ENCODE measurements at places on chromosomes 6 and 20.

DNA sequence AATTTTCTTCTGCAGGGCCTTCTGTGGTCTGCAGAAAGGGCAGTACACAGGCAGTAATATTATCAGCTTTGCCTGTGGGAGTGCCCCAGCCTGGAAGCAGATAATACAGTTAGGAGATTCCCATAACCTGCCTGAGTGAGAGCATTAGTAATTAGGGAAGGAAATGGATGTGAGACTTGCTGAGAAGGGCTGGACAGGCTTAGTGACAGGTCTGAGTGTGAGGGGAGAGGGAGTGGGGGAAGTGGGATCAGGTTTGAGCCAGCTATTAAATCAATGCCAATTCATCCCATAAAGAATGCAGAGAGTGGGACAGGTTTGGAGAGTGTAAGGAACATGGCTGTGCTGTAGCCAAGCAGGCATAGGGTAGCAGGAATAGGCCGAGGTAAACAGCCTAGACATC lies 10.1 kb upstream of the CFAP206 start:
- no peak for DNase-seq

GRCh38 chr20:13422637-13423036 lies 201.6 kb downstream of the ISM1 start:
- DNase-seq, result no peak

DNA sequence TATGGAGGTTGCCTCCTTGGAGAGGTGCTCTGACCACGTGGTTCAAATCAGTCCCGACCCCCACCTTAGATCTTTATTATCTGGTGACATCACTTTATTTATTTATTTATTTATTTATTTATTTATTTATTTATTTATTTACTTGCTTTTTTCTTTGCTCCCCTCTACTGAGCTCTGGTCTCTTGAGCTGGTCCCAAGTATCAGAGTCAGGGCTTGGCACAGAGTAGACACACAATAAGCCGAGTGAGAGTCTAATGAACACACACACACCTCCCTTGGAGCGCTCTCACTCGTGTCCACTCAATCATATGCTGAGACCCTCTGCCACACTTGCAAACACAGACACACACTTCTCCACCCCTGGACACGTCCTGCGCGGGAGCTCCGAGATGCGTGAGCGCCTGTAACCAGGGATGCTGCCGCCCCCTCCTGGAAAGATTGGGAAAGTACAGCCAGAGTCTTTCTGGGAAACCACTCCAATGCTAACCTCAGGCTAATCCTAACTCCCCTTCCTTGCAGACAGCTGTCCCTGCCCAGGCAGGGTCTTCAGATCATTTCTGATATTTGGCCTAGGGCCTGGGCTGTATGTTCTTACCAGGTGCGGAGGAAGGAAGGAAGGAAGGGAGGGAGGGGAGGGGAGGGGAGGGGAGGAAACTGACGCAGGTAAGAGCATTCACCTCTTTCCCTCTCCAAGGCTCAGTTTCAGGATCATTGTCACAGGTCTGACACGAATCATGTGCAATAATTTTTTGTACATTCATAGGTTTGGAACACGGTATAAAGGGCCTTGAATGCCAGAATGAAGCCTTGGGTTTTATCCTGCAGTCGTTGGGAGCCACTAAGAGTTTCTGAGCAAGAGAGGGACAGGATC lies 70.9 kb downstream of the STK35 start:
- no peak for DNase-seq

DNA sequence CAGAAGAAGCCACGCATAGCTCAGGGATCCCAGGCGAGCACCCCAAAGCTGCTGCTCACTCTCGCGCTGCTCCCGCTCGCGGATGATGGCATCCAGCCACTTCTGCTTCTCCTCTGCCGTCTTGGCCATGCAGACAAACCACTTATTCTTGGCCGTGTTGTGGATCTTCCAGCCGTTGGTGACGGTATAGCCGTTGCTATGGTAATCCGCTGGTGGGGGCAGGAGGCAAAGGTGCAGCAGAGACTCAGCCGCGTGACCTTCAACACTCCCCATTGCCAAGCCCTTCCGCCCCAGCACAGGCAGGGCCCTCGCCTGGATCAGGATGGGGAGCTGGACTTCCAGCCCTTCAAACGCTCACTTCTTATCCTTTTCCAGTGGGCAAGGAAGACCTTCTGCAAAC lies 136.9 kb downstream of the PREX1 start:
- no peak for DNase-seq

DNA sequence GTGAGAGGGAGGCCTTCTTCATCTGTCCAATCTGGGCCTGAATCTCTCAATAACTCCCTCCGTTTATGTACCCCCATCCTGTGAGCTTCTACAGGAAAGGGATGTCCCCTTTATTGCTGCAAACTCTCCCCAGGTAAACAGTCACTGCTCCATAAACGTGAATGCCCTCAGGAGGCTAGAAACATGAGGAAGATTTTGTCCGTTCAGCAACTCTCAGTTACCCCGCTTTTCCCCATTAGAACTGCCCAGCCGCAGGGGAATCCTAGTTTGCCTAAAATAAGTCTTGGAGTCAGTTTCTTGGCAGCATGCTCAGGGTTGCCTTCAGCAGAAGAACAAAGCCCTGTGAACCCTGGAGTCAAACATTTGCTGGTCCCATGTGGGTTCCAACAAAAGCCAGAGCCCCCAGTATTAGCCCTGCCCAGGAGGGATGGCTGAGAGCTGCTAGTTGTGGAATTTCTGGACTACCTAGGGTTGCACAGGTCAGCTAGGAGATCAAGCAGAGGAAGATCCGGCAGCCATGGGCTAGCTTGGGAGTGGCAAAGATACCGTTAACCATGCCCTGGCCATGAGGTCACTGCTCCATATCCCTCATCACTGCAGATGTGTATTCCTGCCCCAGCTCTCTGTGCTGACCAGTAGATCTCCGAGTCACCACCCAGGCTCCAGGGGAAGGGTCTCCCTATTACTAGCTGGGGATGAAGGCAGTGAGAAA lies 640 bp downstream of the LRRN4 start:
- DNase-seq, result no peak

Data from cortex of kidney (tissue), 1 donor.